ENCODE measurements at places on chromosomes 1 and 21.

DNA sequence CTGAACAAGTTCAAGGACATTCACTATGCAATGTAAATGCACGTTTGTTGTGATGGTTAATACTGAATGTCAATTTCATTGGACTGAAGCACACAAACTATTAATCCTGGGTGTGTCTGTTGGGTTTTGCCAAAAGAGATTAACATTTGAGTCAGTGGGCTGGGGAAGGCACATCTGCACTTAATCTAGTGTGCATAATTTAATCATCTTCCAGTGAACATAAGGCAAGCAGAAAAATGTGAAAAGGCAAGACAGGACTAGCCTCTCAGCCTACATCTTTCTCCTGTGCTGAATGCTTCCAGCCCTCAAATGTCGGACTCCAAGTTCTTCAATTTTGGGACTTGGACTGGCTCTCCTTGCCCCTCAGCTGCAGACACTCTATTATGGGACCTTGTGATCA lies 40.1 kb downstream of the PRPF38A start:
- DNase-seq: no peak

DNA sequence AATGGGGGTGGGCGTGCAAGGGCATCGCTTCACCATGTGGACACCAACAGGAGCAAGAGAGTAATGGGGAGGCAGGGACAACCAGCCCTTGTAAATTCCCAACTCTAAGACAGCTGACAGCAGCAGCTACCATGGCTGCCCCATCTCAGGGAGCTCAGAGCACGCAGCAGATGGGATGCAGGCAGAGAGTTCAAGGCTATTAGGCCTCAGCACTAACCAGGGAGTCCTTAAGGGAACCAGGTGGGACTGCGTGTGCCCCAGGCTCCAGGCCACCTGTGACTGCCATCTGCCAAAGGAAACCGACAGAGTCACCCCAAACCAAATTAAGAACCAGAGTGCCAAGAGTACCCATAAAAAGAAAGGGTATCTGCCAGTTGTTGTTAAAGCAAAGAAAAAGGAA lies 33.7 kb upstream of the PRDM2 start:
- DNase-seq: no peak

- DNase-seq: no peak
Observed at GRCh38 chr1:11391327-11391726, 87.6 kb upstream of the DISP3 start.

- DNase-seq: no peak
Observed at GRCh38 chr1:46317323-46317722, 13.8 kb downstream of the UQCRH start.

- DNase-seq: no peak
Observed at GRCh38 chr1:8075511-8076051, 49.5 kb upstream of the ERRFI1 start.

GRCh38 chr1:34682452-34683223 lies 72.2 kb upstream of the GJB5 start:
- DNase-seq: no peak

- no peak for DNase-seq
Observed at GRCh38 chr1:186479162-186479561, 18.2 kb upstream of the PDC start.

DNA sequence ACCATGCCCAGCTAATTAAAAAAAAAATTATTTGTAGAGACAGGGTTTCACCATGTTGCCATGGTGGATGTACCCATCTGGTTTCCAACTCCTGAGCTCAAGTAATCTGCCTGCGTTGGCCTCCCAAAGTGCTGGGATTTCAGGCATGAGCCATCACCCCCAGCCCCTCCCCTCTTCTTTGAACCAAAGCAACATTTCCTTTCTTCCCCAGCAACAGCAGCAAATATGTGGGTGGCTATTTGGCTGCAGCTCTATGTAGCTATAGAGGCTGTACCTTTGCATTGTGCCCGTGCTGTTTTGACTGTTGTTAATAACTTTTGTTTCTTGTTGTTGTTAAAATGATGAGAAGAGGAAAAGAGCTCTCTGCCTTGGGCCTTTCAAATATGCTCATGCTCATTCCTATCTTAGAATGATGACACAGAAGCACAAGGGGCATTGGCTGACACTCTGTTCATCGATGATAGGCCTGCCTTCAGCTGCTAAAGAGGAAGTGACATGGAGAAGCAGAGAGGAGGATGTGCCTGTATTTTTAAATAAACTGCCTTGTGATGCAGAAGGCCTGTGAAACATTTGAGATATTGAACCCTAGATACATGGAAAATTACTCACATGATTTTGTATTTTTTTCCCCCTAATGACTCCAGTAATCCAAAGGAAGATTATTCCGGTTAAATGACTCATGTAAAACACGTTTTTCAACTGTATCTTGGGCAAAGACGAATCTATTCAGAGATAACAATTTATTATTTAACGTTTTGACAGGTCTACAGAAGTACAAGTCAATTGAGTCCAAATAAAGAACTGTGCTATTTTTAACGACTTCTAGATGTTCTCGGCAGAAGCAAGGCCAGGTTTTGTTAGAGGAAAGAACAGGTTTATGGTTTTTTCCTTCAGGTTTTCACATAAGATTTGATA lies 20.5 kb upstream of the XPR1 start:
- no peak for DNase-seq

DNA sequence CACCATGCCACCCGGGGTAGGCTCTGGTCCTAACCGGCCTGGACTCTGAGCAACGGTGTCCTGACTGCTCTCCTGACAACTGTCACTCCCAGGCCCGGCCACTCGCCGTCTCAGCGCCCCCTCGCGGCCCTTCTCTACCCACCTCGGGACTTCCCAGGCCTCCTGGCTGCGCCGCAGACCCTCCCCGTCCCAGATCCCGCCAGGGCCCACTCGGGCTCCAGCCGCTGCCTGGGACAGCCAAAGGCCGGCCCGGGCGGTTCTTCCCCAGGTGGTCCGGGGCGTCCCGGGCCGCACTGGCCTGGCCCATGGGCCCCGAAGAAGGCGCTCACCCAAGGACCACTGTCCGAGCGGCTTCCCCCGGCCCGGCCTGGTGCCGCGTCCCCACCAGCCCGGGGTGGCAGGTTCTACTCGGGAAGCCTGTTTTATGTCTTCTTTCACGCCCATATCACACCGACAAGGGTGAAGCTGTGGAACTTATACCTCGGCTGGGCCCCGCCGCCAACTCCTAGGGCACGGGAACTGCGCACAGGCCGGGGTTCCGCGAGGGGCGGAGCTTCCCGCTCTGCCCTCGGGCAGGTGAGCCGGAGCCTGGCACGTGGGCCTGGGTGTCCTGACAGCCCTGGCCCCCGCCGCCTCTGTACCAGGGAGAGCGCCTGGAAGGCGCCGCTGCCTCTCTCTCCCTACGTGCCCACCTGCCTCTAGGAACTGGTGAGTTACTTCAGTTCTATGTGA lies 138.3 kb downstream of the TTLL7 start:
- no peak for DNase-seq

- no peak for DNase-seq
Observed at GRCh38 chr1:39623053-39623452, 16.4 kb downstream of the HEYL start.

DNA sequence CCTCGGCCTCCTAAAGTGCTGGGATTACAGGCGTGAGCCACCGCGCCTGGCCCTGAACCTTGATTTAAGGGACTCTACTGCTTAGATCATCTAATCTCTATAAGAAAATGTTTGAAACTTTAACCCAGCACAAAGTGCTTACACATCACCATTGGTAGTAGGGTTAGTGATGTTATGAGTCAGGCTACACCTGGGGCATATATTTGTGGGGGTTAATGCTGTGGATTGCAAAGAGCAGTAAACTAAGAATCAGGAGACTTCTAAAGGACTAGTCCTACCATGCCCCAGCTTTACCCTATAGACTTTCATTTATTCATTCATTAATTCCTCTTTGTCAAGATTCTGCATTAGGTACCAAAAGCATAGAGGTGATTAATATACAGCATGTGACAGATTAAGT lies 880.5 kb downstream of the TTLL7 start:
- no peak for DNase-seq

DNA sequence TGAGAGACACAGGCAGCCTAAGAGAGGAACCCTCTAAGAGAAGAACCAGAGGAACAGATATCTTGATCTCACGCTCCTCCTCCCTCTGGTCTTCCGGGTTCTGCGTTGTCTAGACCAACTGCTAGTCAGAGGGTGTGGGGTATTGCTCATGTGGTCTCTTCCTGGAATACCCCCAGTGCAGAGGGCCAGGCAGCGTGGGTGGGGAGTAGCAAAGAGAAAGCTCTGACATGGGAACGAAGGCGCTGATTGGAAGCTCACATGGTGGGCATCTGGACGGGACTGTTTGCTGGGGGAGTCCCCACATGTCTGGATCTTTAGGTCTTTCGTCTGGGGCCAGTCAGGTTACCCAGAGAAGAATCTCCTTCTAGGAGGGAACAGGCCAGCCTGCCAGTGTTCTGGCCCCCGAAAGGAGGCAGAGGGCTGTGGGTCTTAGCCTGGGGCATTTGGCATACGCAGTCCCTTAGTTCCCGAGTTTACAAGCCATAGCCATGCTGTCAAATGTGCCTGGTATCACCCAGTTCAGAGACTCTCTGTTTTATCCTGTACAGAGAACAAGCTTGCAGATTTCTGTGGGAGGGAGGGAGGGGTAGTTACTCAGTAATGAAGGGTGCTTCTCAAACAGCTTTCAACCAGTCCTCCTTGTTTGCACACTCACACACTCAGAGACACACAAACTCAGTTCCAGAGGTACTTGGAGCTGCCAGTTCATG lies 18.3 kb upstream of the IL6R start:
- no peak for DNase-seq

GRCh38 chr1:223538981-223539380 lies 126.5 kb downstream of the CAPN8 start:
- no peak for DNase-seq

DNA sequence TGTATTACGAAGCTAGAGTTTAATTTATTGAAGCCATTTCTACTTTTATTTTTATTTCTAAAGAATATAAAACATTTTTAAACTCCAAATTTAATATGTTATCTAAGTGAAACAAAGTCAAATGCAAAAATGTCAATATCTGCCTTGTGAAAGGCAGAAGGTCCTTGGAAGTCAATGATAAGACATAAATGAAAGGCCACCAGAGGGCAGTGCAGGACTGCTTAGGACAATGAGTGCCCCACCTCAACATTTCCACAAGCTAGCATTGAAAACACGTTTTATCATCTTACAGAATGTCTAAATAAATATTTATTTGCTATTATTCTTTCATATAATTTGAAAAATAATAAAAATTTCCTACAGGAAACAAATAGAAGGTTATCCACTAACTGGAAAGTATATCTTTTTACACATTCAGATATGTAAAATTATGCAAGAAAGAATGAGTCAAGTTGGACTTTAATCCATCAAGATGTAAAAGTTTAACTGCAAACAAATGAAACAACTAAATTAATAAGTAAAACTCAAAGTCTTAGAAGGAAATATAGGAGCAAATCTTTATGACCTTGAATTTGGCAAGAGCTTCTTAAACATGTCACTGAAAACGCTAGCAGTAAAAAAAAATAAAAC lies 140.1 kb upstream of the FMN2 start:
- DNase-seq: peak; percentile 53

- DNase-seq: no peak
Observed at GRCh38 chr1:155134322-155134721, 1.3 kb upstream of the SLC50A1 start.

GRCh38 chr1:54007613-54008012 lies 10.4 kb downstream of the LDLRAD1 start:
- DNase-seq: no peak

- no peak for DNase-seq
Observed at GRCh38 chr1:62280150-62280549, 39.1 kb downstream of the KANK4 start.

DNA sequence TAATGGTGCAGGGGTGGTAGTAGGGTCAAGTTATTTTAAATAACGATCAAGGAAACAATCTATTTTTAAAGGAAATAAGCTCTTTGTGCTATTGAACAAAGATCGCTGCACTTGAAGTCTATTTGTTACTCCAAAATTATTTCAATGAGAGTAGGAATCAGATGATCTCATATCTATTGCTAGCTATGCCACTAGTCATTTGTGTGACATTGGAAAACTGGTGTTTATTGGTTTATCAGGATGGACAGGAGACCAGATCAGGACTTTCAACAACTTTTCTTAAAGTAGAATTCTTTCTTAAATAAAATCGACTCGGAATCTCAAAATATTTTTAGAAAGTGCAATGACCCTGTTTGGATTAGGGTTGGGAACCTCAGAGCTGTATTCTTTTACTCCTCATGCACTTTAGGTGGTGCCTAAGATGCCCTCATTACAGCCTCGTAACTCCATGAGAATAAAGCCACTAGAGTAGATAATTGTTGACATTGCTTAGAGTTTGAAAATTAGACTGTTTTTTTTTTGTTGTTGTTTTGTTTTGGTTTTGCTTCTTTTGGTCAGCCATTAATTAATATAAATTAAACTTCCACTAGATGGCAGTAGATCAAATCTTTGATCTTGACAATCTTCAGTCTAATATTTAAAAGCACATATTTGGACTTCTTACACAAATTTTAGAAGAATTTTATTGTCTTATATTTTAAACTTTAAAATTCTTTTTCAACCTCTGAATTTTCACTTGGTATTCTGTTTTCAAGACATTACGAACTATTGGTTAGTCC lies 352.4 kb downstream of the USP25 start:
- no peak for DNase-seq

GRCh38 chr1:178529364-178530036 lies 16.6 kb downstream of the TEX35 start:
- DNase-seq: no peak

DNA sequence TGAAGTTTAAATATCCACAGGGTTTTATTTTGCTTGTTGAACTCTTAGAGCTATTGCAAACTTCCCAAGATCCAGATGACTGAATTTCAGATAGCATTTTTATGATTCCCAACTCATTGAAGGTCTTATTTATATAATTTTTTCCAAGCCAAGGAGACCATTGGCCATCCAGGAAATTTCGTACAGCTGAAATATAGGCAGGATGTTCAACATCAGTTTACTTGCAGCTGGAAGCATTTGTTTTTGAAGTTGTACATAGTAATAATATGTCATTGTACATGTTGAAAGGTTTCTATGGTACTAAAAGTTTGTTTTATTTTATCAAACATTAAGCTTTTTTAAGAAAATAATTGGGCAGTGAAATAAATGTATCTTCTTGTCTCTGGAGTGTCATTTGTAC lies 32.8 kb upstream of the DDR2 start:
- no peak for DNase-seq

- DNase-seq: no peak
Observed at GRCh38 chr1:48216313-48216712, 6.2 kb upstream of the SLC5A9 start.

GRCh38 chr1:68570871-68571270 lies 74.0 kb upstream of the DEPDC1 start:
- no peak for DNase-seq

GRCh38 chr1:241677201-241677600 lies 25.1 kb downstream of the WDR64 start:
- DNase-seq: no peak

DNA sequence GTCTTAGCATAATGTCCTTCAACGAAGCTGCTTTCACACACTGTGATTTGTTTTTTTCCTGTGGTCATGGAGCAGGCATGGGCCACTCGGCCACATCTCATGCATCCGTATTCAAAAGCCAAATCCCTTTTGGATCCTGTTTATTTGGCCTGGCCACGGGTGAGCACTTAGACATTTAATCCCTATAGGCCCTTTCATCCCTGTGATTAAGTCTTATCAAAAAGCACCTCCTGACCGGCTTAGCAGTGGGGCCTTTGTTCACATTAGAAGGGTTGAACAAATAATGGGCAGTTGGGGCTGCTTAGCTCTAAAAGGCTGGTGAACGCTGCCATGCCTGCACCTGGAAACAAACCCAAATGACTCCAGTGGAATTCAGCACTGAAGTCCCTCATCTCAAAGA lies 2.0 kb downstream of the KCNE2 start:
- no peak for DNase-seq
